SK-MEL-5 (cell line): ENCODE measurements at places on chromosomes 5 and 9. TPM values are rescaled to one million over a fixed set of nuclear protein-coding genes. Genes with fewer than 3 reads are reported as not detected.

DNA sequence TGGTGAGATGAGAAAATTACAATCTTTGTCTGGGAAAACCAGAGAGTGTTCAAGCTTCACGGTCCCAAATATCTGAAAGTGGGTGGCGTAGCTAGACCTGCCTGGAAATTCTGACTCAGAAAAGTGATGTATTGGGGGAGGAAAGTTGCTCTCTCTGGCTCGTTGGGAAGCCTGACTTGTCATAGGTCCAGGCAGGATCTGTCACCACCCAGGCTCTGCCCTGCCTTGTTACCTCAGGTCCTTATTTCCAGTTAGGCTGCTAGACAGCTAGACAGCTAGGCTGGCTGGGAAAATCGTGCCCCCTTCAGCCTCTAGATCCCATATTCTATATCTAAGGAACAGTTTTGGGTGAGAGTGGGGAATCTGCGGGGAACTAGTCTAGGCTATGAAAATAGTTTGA lies 41.0 kb upstream of the HCN1 start:
- DNase-seq: no peak

DNA sequence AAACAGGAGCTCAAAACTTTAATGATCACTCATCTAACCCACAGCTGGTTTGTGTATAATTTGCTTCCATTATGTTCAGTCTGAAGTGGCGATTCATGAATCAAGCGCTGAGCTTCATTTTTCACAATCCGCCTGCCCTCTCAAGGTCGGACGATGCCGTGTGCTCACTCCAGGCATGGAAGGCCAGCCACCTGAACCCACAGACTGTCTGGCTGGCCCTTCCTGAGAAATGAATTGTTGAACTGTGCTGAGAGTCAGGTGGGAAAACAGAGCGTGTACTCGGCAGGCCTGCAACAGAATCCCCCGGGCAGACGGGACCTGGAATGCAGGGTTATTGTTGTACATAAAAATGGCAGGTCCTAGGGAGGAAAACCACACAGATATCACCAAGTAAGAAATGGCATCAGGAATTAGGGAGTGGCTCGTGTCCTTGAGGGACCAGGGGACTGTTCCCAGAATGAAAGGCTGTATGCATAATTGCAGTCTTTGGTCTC lies 375.7 kb downstream of the IRX2 start:
- no peak for DNase-seq

GRCh38 chr5:139182528-139183296 lies 15.5 kb downstream of the SIL1 start:
- DNase-seq: no peak

DIRAS2 gene
- not detected in 2 replicates for total RNA-seq

RMI1 gene
- total RNA-seq: 5.1 and 5.9 TPM in 2 replicates

DNA sequence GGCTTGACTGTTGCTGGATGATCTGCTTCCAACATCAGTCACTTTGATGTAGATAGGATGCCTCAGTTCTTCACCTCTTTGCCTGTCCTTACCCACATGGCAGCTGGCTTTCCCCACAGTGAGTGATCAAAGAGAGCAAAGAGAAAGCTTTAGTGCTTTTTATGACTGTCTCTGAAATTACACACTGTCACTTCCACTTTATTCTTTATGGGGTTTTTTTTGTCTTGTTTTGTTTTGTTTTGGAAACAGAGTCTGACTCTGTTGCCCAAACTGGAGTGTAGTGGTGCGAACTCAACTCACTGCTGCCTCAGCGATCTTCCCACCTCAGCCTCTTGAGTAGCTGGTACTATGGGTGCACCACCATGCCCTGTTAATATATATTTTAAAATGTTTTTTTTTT lies 32.4 kb upstream of the C5orf24 start:
- DNase-seq: no peak

DNA sequence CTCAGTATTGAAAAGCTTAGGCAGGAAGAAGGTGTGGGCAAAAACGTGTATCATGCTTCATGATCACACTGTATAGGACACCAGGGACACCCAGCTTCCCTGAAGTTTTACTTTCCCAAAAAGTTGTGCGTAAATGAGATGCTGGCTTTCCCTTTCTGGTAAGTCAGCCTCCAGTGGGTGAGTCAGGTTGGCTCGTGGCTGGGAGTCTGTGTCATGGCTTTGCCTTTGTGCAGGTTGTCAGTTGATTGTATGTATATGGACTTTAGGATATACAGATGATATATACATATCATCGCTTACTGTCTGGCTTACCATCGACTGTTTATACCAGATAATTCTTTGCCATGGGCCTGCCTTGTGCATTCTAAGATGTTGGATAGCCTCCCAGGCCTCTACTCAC lies 34.2 kb downstream of the ADRB2 start:
- DNase-seq: no peak

GRCh38 chr5:42360616-42361314 lies 62.5 kb upstream of the GHR start:
- no peak for DNase-seq
